Activated naive CD4-positive, alpha-beta T cell (primary cell): ENCODE measurements at places on chromosomes 5 and 9.

DNA sequence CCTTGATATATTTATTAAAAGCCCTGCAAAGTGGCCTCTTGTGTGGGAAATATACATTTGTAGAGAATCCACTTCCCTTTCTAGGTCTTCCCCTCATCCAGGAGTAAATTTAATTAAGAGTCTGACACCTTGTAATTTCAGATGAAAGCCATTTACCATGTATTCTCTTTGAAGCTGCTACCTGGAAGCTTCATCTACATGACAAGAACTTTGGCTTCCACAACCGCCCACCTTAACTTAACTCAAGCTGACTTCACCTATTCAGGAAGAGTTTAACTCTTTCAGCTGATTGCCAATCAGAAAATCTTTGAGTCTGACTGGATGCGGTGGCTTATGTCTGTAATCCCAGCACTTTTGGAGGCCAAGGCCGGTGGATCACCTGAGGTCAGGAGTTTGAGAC lies 899.9 kb downstream of the TAF11L14 start:
- no peak for DNase-seq

DNA sequence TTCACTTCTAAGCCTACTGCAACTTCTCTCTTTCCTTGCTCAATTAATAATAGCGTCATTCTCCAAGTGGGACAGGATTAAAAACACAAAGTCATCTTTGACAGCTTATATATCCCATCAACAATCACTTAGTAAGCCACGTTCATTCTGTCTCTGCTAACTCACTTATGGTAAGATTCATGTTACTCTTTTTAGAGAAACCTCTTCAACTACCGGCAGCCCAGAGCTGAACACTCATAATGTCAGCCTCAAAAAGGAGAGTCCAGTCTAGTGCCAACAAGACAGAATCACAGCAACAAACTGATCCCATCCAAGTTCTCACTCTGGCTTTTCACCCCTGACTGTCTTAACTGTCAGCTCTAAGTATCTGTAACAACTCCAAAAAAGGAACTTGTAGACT lies 196.0 kb downstream of the RAB3C start:
- DNase-seq, result no peak

DNA sequence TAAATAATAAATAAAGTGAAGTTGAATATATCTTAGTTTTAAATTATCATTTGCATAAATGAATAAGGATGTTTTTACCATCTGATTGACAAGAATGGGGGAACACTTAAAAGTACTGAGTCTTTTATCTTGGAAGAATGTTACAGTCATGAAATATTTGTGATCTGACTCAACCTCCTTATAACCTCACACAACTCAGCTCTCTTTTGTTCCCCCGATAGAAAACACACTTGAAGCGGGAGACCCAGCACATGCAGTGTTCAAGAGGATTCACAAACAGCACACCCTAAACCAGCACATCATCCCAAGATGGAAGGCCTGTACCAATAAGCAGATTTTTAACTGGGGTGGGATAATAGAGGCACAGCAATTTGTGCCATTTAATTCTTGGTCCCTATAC lies 15.5 kb downstream of the BAAT start:
- DNase-seq, result no peak

- DNase-seq, result no peak
Measured at GRCh38 chr5:150261231-150261630, 28.3 kb downstream of the CAMK2A start.

DNA sequence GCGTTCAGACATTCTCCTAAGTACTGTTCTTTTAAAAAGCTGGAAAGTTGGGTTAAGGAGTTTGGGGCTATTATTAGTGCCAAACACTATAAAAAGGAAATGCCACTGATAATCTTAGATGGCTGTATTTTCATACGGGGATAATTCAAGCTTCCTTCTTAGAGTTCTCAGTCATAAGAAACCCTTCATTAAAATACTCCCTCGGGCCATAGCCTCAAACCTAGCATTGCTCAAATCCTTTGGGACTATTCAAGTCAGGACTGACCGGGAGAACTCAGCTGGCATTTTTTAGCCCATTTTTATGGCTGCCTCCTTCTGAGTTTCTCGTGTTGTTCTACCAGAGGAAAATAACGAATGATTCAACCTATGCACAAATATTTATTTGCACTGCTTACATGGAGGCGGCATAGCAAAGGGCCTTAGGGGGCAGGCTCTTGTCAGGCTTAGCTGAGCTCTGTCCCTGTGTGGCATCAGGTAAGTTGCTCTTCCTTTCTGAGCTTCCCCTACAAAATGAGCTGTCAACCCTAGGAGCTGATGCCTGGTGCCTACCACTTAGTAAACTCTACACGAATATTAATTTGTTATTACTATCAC lies 33.5 kb upstream of the ADAM19 start:
- DNase-seq, result no peak

- no peak for DNase-seq
Measured at GRCh38 chr5:34524123-34524522, 132.0 kb upstream of the RAI14 start.

GRCh38 chr9:134564431-134565170 lies 77.0 kb upstream of the COL5A1 start:
- no peak for DNase-seq

DNA sequence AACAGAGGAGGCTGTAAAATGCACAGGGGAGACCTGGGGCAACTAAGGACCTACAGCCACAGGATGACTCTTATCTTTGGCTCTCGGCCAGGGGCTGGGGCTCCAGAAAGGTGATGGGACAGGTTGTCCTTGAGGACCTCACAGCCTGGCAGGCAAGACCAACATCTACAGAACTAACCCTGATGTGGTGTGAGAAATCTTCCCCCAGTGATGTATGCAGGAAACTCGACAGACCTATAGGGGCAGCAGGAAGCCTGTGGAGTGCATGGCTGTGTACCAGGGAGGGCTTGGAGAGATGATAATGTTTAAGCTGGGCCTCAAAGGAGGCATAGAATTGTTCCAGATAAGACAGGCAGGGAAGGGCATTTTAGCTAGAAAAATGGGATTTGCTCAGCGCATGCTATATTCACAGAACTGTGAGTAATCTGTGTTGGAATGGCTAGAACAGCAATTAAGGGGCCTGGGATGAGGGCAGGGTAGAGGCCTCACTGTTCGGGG lies 68.5 kb upstream of the SLC25A51 start:
- no peak for DNase-seq

DNA sequence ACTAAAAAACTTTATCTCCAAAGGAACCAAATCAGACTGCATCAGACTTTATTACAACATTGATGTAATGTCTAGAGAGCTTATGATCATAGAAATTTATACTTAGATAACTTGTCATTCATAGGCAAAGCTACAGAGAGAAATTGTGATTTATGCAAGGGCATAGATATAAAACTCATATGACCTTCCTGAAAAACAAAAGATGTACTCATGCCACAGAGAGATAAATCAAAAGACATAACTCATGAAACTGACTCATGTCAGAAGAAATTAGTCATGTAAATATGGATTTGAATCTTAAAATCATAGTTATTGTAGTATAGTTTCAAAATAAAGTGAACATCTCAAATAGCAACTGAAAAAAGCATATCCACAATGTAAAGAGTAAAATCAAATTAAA lies 186.2 kb downstream of the GABBR2 start:
- no peak for DNase-seq

DNA sequence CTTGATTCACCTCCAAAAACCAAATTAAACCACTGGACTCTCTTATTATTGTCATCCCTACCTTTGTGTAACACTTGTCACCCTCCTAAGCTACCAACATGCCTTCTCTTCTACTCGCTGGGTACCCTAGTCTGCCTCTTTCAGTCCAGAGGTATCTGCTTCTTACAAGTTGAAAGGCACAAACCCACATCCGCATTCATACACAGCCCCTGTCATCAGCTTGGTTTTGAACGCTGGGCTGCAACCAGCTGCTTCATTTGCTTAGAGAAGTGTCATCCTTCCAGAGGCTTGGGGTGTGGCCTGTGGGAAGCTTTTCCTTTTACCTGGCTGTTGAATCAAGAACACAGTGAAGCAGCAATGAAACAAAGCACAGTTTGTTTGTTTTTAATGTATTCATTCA lies 138.8 kb upstream of the WWC1 start:
- no peak for DNase-seq

- no peak for DNase-seq
Measured at GRCh38 chr5:14580398-14581034, 1.1 kb upstream of the OTULINL start.

DNA sequence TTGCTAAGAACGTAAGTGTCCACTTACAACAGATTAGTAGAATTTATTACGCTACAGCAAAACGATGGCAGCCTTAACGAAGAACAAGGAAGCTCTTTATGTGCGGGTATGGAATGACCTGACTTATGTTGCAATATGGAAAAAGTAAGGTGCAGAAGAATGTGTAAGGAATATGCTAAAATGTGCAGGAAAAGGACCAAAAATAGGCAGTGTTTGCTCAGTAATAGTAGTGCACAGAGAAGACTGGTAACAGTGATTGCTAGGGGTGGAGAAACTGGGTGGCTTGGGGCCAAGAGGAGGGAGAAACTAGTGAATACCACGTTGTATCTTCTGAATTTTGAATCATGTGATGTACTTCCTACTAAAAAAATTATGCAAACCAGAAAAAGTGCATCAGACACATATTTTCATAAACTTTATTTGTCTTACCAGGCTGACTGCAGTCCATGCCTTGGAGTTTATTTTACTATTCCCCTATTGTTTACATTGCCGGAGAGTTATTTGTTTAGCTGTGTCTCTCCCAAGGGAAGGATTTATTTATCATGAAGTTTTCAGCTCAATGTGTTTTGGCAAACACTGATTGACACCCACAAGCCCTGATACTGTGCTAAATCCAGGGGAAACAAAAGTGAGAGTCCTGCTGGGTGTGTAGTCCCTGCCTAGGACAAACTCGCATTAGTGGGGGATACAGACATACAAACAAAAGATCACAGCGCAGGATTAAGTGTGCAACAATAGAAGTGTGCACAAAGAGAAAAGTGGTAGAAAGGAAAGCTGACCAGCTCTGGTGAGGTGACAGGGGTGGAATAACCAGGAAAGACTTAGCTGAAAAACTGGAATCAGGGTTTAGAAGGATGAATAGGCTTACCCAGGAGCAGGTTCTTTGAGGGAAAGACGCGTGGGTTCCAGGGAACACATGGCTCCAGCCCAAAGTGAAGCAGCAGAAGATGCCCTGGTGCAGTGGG lies 34.0 kb upstream of the ZNF484 start:
- no peak for DNase-seq

DNA sequence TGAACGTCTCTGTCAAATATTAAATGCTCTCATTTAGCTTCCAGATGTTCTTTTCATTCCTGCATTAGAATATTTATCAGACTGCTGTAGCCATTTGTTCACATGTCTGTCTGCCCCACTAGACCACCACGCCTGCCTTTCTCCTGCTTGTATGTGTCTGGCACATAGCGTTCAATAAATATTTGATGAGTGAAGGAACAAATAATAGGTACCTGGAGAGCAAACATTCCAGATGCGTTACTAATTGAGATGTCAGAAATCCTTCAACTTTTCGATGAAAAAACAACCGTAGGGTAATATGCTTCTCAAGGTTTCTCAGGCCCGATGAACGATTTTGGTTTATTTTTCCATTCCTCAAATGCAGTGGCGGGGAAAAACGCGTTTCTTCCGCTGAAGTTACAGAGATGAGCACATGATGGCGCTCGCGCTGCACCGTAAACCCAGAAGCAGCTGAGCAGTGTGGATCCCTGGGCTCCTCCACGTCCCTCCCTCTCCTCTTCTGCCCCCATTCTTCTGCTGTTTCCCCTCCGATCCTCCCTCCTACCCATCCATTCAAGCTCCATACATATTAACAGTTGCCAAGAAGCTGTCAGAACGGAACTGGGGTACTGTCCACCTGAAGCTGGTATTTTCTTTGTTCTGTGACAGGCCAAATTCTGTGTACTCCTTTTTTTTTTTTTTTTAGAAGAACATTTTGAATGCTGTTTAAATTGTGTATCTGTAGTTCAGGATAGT lies 245.4 kb downstream of the MPDZ start:
- DNase-seq, result no peak

- DNase-seq, result no peak
Measured at GRCh38 chr5:61051267-61051666, 106.3 kb downstream of the NDUFAF2 start.

DNA sequence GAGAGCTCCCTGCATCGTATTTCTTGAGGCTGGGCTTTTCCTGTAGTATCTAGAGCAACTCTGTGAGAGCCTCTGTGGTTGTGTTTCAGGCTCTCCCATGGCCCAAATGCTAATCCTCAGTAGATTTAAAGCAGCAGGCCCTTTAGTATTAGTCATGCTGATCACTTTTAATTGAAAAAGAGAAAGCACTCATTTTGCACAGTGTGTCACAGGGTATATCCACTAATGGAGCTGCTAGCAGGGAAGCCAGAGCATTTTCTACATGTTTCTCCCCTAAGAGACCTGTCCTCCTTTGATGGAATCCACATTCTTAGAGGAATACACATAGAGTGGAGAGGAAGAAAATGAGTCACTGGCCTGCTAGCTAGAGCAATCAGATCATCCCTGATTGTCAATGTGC lies 348.5 kb downstream of the TMEM232 start:
- no peak for DNase-seq

- no peak for DNase-seq
Measured at GRCh38 chr5:54835647-54836046, 149.7 kb downstream of the ESM1 start.

- no peak for DNase-seq
Measured at GRCh38 chr9:136185596-136186366, 19.1 kb downstream of the LHX3 start.

GRCh38 chr5:176365351-176366231 lies at the start of gene ARL10:
ARL10 (plus strand) TSS chr5:176365487; CDS start chr5:176365564, 77 bp downstream.
- DNase-seq, result no peak

DNA sequence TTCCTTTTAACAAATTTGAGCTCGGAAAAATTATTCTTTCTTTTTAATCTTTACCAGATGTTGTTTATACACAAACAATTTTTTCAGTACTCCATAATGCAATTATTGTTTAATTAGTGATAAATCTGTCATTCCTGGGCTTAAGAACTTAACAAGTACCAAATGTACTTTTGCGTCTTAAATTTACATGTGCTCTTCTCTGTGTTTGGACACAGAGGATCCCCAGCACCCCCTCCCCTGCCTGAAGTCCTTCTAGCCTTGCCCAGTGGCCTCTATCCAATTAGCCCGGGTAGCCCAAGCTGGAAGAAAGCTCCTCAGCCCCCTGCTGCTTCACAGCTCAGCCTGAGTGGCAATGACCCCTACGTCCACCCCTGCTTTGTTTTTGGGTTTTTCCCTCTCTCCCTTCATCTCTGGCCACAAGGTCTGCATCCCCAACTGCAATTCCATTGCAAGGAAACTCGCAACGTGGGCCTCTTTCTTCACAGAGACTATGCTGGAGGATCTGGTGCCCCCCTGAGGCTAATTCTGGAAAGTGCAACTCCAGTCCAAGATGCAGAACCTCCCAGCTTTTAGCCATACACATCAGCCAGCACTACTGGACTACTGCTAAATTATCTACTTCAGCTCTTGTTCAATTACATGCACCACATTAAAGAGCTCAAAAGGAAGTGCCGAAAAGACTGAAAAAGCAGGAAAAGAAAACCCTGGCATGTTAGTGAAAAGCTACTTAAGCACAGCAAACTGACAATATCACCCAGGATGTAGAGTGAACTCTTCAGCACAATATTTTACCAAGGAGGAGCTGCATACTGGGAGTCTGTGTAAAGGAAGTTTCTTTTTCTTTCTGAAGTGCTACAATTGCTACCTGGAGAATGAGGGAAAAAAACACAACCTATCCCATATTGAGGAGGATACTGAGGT lies 186.2 kb downstream of the FANCC start:
- no peak for DNase-seq
